Muscle of back (tissue), 13 donors: ENCODE measurements at places on chromosomes 4 and X.

- DNase-seq = no peak
Observed at GRCh38 chr4:157776930-157777528, 395.8 kb downstream of the GASK1B start.

GRCh38 chr4:188606635-188607034, 467.4 kb downstream of the TRIML1 start:
- no peak for DNase-seq

DNA sequence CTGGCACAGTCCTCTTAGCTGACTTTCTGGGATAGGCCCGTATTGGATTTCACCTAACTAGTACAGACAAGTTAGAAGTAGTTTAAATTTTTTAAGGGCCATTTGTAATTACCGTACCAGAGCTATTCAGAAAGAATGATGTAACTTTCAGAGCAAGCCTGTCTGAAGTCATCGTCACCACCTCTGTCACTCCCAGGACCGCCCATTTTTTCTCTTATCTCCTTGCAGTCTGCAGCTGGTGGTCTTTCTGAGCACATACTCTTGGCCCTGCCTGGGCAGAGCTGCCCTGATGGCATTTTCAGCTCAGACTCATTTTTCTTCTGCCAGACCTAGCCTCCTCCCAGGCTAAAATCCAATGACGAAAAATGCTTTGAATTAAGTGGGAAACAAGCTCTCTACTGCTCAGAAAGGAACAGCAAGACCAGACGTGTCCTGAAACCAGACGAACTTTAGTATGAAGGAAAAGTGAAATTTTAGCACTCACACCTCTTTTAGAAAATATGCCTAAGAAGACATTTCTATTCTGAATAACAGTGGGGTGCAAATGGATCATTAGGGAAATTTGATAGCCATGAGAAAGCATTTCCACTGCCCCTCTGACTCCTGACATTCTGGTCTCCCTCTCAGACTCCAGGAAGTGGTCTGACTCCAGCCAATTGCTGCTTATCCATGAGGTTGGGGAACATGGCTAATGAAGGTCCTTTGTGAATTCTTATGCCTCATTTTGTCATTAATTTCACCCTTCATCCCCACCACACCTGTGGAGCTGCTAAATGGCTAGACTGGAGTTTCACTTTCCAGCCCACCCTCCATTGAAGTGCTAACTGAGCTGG, 162.4 kb upstream of the GYPA start:
- DNase-seq = no peak

DNA sequence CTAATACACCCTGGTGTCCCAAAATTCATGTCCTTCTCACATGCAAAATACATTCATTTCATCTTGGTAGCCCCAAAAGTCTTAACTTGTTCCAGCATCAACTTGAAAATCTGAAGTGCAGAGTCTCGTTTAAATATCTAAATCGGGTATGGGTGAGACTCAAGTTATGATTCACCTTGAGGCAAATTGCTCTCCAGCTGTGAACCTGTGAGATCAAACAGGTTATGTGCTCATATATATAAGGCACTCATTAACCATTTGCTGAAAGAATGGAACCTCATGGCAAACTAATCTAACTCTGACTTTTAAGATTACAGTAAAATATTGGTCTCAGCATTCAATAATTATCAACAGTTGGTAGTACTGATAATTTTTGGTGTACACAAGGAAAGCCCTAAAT, 55.5 kb downstream of the PDLIM5 start:
- no peak for DNase-seq

- peak; percentile 7 for DNase-seq
Observed at GRCh38 chr4:156252358-156252921, 298.8 kb upstream of the CTSO start.

GRCh38 chr4:8552024-8552423, 28.2 kb upstream of the GPR78 start:
- DNase-seq = no peak

DNA sequence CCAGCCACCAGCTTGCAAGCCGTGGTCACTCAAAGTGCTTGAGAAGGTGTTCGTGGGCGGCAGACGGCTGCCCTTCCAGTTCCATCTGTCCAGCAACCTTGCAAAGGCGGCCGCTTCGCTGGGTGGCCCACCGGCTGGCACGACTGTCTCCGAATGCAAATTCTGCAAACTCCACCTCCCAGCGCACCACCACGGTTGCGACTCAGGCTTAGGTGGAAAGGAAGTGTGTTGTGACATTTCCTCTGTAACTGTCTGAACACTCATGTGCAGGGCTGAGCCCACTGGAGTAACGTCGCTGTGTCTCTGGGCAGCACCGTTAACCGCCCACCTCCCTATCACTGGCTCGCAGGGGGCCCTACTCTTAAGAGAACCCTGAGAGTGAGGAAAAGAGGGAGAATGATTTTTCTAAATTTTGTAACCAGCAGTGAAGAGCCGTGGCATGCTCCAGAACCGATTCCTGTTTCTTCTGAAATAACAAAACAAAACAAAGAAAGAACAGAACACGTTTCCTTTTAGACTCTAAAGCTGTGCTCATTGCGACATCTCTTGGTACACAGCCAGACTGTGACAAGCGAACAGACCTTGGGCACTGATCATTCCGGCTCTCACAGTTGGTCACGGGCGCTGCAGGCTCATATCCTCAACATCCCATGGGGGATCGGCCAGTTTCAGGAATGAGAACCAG, at the start of gene P2RY8:
Gene P2RY8 (minus strand): TSS at position 155 of the 685 bp plus-strand sequence. CDS start 70,627 bp downstream, outside the sequence.
- peak; percentile 16 for DNase-seq

DNA sequence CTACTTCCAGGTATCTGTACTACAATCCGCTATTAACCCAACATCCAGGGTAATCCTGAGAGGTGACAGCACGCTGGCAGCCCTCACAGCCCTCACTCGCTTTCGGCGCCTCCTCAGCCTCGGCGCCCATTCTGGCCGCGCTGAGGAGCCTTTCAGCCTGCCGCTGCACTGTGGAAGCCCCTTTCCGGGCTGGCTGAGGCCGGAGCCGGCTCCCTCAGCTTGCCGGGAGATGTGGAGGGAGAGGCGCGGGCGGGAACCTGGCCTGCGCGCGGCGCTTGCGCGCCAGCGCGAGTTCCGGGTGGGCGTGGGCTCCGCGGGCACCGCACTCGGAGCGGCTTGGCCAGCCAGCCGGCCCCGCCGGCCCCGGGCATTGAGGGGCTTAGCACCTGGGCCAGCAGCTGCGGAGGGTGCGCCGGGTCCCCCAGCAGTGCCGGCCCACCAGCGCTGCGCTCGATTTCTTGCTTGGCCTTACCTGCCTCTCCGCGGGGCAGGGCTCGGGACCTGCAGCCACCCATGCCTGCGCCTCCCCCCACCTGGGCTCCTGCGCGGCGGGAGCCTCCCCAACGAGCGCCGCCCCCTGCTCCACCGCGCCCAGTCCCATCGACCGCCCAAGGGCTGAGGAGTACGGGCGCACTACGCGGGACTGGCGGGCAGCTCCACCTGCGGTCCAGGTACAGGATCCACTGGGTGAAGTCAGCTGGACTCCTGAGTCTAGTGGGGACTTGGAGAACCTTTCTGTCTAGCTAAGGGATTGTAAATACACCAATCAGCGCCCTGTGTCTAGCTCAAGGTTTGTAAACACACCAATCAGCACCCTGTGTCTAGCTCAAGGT, 87.3 kb downstream of the PRSS12 start:
- no peak for DNase-seq

DNA sequence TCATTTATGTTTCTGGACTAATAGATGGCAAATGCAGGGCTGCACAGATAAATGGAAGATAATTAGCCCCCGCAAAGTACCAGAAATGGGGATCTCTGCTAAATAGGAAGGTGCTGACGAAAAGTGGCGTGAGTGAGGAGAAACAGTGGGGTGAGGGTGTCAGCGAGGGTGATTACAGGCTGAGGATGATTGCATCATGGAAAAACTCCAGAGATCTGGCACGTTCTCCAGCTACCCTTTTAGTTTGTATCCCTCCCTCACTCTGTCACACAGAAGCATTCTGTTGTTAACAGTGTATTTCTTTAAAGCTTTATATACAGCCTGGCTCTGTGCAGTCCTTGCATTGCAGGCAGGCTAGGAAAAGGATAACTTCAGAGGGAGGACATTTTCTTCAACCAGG, 309.6 kb upstream of the DDX53 start:
- DNase-seq = no peak

- DNase-seq = no peak
Observed at GRCh38 chr4:148071009-148071408, 339.1 kb downstream of the ARHGAP10 start.

DNA sequence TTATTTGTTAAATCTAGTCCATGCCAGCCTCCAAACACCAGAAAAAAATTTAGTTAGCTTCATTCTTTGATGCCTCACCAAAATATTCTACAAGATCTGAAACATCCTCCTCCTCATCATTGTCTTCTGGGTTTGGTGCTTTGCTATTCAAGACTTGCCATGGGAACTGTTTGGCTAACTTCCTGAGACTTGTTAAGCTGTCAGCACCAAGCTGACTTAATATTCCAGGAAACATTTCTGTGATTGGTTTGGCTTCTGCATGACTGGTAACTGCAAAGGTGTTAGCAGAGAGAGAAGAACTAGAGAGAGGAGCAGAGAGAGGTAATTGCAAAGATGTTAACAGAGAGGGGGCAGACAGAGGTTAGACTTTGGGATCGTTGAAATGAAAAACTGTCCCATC, 101.3 kb downstream of the PALLD start:
- DNase-seq = peak; percentile 74

- DNase-seq = no peak
Observed at GRCh38 chr4:146176891-146177290, 1.4 kb downstream of the LSM6 start.

DNA sequence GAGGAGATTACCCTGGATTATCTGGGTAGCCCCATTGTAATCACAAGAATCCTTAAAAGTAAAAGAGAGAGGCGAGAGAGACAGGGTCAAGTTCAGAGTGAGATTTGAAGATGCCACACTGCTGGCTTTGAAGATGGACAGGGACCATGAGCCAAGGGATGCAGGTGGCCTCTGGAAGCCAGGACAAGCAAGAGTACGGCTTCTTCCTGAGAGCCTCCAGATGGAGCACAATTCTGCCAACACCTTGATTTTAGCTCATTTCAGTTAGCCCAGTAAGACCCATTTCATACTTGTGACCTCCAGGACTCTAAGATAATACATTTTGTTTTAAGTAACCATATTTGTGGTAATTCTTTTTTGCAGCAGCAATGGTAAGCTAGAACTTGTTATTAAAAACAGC, 120.3 kb downstream of the GPM6A start:
- DNase-seq = no peak

DNA sequence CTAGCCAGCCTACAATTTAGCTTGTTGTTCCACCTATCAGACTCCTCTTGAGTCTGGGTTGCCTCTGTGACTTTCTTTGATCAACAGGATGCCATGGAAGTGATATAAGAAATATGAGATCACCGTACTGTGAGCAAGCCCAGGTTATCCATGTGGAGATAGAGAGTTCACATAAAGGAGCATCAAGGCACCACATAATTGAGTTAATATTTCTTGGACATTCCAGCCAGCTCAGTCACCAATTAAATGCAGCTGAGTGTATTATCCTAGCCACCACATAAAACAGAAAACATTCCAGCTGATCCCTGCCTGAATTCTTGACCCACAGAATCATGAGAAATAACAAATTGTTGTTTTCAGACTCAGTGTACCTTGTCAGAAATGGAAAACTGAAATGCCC, 253.6 kb downstream of the PPP1R2C start:
- DNase-seq = no peak

DNA sequence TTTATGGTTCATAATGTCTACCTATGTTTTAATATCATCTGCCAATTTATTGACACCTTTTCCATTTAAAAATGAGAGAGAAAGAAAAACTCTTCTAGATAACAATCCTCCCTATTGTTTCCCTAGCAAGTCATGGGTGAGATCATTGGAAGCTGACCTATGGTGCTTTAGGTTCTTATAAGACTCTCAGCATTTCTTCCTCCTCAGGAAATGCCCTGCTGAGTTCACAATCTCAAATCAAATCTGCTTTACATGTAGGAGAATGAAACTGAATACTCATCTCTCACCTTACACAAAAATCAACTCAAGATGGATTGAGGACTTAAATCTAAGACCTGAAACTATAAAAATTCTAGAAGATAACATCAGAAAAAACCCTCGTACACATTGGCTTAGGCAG, 267.4 kb downstream of the RAPGEF2 start:
- no peak for DNase-seq

GRCh38 chrX:109622270-109622669, 2.7 kb downstream of the KCNE5 start:
- DNase-seq = no peak

- DNase-seq = peak; percentile 33
Observed at GRCh38 chr4:142846729-142847596, 862 bp upstream of the INPP4B start.

GRCh38 chr4:105560421-105560848, 8.0 kb downstream of the ARHGEF38 start:
- DNase-seq = no peak

DNA sequence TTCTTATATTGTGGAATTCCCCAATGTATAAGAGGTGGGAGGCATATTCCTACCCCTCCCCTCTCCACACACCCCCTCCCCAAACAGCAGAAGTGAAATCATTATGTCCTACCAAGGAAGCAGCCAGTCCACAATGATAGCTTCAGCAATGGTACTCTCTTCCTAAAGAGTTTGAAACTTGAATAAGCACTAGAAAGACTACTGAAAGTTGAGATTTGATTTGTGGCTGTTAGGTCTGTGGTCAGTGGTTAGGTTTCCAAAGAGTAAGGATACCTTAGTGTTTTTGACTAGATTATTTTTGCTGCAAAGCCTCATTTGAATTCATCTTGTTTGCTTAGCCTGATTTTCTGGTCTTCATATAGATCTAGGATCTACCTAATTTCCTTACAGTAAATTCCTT, 242.2 kb downstream of the DKK2 start:
- DNase-seq = no peak

DNA sequence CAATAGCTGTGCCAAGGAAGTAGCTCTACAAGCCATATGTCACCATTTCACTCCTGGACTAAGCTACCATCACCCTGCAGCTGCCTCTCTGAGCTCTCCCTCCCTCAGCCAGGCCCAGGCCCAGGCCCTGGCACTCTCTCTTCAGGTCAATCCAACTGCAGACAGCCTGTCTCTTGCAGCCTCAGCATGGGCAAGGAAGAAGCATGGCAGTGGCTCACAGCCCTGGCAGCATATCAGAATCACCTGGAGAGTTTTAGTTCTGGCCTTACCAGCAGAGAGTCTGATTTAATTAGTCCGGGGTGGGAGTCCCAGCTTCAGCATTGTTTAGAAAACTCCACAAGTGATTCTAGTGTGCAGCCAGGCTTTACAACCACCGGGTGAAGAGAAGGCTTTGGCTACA, 31.5 kb downstream of the NALF2 start:
- no peak for DNase-seq

DNA sequence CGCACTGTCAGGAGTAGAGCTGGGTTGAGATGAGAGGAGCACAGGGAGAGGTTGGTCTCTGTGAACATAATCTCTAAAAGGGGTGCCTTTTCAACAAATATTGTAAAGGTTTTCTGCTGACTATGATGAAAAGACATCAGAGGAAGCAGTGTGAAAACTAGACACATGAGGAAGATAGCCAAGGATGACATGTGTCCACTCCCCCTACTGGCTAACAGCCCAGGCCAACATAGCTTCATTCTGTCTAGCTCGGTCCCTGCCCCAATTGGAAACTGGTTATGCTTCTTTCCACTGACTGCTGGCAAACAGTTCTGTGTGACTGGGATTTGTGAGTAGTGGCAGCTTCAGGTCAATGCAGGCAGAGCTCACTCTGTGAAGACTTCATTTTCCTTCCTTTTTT, 115.4 kb upstream of the ESX1 start:
- DNase-seq = peak; percentile 6

- DNase-seq = no peak
Observed at GRCh38 chrX:716136-716535, 85.5 kb downstream of the SHOX start.

GRCh38 chr4:30281986-30282385, 438.2 kb upstream of the PCDH7 start:
- DNase-seq = peak; percentile 2
